ENCODE measurements at places on chromosomes 3 and 15. TPM values are rescaled to one million over a fixed set of nuclear protein-coding genes. Genes with fewer than 3 reads are reported as not detected.

The LIPH gene
- polyA plus RNA-seq: 0.29 TPM

DNA sequence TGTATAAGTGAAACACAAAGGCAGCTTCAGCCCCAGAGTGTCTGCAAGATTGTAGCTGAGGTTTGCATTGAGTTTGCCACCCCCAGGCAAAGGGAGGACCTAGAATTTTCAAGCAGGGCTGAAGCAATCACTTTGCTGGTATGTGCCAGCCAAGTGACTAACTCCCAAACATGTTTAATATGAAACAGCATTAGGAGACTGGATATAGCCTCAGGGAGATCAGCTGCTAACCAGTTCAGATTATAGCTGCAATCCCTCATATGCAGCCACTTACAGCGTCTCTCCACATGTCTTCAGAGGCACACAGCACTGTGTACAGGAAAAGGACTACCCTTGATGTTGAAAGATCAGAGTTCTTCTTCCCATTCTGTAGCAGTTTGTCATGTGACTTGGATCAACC is 38.4 kb upstream of the PPP2R3A start:
- no peak for DNase-seq

GRCh38 chr3:174951498-174952005 is 92.4 kb downstream of the NAALADL2 start:
- DNase-seq: no peak

GRCh38 chr3:159882790-159883779 is 105.5 kb upstream of the IL12A start:
- DNase-seq: no peak

DNA sequence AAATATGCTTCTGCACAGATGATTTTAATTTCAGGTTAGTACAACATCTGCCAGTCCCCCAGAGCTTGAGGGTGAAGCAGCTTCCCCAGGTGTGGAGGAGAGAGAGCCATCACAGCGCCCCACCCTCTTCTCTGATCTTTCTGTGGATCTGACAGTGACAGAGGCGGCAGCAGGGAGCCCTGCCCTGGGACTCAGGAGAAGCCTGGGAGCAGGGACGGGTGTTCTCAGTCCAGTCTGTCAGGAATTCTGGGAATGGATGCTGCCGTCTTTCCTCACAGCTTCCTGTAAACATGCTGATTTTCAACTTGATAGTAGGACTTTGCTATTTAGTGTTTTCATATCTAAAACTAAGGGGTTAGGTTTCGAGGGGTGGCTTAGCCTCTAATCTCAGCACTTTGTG is 11.4 kb upstream of the RAB8B start:
- peak; percentile 20 for DNase-seq

DNA sequence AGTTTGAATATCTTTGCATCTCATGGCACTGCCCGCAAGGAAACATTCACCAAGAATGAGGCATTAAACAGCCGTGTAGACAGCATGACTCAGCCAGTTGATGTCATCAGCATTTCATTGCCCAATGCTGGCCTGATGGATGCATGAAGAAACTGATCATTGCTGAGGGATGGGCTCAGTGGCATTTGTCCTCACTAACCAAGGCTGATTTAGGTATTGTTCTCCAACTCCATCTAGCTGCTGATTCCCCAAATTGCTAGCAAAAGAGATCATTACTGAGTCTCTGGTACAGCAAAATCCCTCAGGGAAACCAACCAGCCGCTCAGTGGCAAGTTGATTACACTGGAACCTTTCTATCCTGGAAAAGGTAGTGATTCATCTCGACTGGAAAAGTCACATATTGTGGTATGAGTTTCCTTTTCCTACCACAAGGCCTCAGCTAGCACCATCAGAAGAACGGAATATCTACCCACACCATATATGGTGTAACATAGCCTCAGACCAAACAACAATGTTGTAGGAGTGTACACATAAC is 186.5 kb upstream of the GAP43 start:
- DNase-seq: peak; percentile 1

DNA sequence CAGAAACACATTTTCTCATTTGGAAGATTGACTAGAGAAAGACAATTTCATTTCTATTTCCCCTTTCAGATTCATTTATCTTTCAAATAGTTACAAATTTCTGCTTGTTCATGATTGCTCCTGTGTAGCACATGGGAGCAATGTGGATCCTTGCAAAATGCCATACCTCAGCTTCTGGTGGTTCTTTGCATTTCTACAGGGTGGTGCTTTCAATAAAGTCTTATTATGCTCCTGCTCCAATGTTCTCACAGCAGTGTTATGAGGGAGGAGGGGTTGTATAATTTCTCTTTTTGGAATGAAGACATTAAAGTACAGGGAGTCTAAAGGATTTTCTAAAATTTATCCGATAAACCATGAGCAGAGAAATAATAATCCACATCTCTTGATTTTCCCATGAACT is 280.1 kb upstream of the ATP10A start:
- no peak for DNase-seq

GRCh38 chr3:42122261-42123011 is 31.3 kb downstream of the TRAK1 start:
- no peak for DNase-seq

- no peak for DNase-seq
Observed at GRCh38 chr3:121473001-121473400, 72.8 kb downstream of the POLQ start.

GRCh38 chr3:191894406-191894805 is 433.4 kb downstream of the PYDC2 start:
- DNase-seq: no peak

Measured in HepG2 (cell line).